ENCODE measurements at places on chromosomes 4 and X.

- no peak for DNase-seq
Observed at GRCh38 chr4:10074076-10074766, 42.4 kb downstream of the WDR1 start.

GRCh38 chrX:118928151-118928550, 46.3 kb upstream of the LONRF3 start:
- no peak for DNase-seq

- no peak for DNase-seq
Observed at GRCh38 chrX:143788265-143788664, 67.7 kb upstream of the SPANXN2 start.

GRCh38 chrX:52933976-52934703, 24.2 kb downstream of the FAM156A start:
- DNase-seq = peak; percentile 25

DNA sequence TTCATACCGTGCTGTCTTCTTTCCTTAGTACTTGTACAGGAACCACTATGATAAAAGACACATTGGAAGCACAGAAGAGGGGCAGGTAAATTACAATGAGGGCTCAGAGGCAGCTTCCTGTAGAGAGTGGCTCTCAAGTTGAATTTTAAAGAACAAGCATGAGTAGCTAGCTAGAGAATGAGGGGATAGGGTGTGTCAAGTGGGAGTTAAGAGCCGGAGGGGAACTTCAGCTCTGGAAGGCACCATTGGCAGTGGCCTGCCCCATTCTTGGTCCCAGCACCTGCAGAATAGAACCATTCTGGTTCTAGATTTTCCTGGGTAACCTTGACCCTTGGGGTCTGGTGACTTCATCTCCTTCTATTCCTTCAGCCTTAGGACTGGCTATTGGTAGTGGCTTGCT, 34.0 kb upstream of the JADE1 start:
- no peak for DNase-seq

GRCh38 chr4:58301376-58301999, 1191.3 kb upstream of the IGFBP7 start:
- no peak for DNase-seq

- DNase-seq = no peak
Observed at GRCh38 chr4:90943311-90943710, 816.1 kb downstream of the CCSER1 start.

GRCh38 chr4:140084385-140084784, 69.6 kb downstream of the MAML3 start:
- DNase-seq = no peak

Data from inflammatory macrophage treated with lipopolysaccharide for 4 hours (primary cell).